ENCODE measurements at places on chromosomes 16 and 17. TPM values are rescaled to one million over a fixed set of nuclear protein-coding genes. Genes with fewer than 3 reads are reported as not detected.

TBC1D3K gene
- not detected for total RNA-seq

DNA sequence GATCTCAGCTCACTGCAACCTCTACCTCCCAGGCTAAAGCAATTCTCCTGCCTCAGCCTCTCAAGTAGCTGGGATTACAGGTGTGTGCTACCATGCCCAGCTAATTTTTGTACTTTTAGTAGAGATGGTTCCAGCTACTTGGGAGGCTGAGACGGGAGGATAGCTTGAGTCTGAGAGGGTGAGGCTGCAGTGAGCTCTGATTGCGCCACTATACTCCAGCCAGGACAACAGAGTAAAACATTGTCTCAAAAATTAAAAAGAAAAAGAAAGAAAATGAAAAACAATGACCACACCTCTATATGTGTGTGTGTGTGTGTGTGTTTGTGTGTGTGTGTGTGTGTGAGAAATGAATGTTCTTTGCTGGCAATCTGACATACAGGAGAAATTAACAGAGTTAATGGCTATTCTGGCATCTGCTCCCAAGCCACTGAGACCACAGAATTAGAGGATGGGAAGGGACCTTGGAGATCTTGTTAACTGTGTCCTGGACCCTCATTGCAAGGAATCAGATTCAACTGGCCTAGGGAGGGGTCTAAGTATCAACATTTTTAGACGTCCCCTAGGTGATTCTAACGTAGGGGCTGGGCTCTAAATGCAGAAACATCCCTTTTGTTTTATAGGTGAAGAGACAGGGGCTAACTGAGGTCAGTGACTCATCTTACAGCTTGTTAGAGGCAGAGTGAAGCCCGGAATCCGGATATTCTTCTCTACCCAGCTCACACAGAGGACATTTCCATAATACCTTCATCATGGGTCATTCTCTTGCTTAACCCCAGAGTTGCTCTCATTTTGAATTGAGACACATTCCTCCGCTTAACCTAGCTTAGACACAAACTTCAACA, 16.4 kb upstream of the MARCHF10 start:
- DNase-seq, result peak; percentile 28
- H3K27me3 ChIP-seq, result no peaks in the 10 kb centered on the region
- H3K36me3 ChIP-seq, result no peaks in the 10 kb centered on the region

DNA sequence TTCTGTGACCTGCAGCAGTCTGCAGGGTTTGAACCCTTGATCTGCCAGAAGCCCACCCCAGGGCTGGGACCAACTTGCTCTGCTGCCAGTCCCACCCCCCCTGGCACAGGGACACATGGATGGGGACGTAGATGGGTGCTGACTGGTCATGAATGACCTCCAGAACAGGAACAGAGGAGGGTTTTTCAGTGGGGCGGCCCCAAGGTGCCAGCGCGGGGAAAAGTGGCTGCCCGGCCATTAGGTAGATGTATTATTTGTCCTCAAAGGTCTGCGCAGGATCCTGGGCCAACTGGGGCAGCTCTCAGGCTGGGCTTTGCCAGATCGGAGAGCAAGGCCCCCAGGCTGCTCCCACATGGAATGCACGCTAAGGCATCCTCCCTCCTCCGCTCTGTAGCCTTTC, 265.2 kb upstream of the TNRC6C start:
- H3K36me3 ChIP-seq, result no peaks in the 10 kb centered on the region
- no peak overlapping the region for H3K27ac ChIP-seq
- no peaks in the 10 kb centered on the region for H3K27me3 ChIP-seq
- H3K4me1 ChIP-seq, result peaks cover 37% of the 10 kb centered on the region
- no peak overlapping the region for H3K4me3 ChIP-seq

DNA sequence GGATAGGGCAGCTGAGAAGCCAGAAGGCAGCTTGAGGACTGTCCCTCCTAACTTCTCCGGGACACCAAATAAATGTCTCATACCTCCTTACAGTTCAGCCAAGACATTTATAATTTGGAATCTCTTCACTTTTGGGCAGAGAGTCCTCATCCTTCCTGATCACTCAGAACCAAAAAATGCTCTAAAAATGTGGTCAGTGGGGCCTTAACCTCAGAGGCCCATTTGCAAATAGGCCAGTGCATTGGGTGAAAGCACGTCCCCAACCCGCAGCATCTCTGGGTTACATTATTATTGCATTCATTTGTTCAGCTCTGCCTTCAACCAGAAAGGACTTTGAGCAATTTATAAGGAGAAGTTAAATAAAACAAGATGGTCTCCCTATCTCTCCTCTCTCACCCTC, 112.4 kb upstream of the IRX3 start:
- no peaks in the 10 kb centered on the region for H3K36me3 ChIP-seq
- no peak for DNase-seq
- H3K4me3 ChIP-seq, result no peak overlapping the region
- H3K27me3 ChIP-seq, result no peaks in the 10 kb centered on the region
- no peak overlapping the region for H3K27ac ChIP-seq

Data from vagina (tissue), 2 donors.